DMS79 (cell line): ENCODE measurements at places on chromosomes 6 and 20.

DNA sequence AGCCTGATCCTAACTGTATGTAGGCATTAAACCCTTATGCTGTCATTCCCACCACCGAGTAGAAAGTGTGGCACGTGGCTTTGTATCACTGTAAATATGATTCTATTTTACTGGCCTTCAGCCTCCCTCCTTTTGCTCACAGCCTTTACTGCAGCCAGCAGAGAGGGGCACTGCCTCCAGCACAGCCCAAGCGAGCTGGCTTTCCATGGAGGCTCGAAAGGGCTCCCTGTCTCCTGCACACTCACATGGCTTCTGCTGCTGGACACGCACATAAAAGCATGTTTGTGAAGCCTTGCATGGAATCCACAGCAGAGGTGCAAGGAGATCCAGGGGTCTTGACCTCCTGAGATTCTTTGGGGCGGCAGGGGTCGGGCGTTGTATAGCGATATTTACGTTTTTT is 51.3 kb downstream of the RNASET2 start:
- DNase-seq = no peak

- no peak for DNase-seq
Measured at GRCh38 chr20:48056218-48056617, 270.9 kb upstream of the SULF2 start.

- no peak for DNase-seq
Measured at GRCh38 chr6:18395177-18395855, 8.2 kb downstream of the RNF144B start.

DNA sequence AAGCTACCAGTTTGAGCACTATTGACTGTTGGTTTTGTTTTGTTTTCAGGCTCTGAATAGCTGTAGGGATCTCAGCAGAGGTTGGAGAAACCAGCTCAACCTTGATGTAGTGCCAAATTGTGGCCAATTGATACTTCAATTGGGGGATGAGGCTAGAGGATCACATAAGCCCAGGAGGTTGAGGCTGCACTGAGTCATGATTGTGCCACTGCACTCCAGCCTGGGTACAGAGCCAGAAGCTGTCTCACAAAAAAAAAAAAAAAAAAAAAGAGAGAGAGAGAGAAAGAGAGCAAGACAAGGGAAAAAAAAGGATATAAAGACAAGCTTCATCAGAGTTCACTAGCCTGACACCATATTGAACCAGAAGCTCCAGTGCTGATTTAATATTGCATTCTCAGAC is 702.1 kb downstream of the FRK start:
- no peak for DNase-seq

- no peak for DNase-seq
Measured at GRCh38 chr20:60233018-60233630, 274.9 kb downstream of the CDH26 start.

GRCh38 chr20:9573335-9574151 is 59.2 kb downstream of the LAMP5 start:
- no peak for DNase-seq

DNA sequence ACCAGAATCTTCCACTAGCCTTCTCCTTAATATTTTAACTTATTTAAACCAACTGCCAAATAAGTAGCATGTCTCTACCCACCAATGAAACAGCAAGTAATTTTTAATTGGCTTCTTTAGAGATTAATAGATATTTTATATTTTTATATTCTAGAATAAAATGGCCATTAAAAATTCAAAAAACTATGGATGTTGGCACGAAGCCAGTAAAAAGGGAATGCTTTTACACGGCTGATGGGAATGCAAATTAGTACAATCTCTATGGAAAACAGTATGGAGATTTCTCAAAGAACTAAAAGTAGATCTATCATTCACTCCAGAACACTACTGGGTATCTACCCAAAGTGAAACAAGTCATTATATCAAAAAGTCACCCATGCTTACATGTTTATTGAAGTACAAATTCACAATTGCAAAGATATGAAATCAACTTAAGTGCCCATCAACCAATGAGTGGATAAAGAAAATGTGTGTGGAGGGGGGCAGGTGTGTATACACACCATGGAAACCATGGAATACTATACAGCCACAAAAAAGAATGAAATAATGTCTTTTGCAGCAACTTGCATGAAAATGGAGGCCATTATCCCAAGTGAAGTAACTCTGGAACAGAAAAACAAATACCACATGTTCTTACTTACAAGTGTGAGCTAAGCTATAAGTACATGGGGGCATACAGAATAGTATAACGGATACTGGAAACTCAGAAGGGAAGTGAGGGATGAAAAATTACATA is 15.1 kb downstream of the SHPRH start:
- no peak for DNase-seq

DNA sequence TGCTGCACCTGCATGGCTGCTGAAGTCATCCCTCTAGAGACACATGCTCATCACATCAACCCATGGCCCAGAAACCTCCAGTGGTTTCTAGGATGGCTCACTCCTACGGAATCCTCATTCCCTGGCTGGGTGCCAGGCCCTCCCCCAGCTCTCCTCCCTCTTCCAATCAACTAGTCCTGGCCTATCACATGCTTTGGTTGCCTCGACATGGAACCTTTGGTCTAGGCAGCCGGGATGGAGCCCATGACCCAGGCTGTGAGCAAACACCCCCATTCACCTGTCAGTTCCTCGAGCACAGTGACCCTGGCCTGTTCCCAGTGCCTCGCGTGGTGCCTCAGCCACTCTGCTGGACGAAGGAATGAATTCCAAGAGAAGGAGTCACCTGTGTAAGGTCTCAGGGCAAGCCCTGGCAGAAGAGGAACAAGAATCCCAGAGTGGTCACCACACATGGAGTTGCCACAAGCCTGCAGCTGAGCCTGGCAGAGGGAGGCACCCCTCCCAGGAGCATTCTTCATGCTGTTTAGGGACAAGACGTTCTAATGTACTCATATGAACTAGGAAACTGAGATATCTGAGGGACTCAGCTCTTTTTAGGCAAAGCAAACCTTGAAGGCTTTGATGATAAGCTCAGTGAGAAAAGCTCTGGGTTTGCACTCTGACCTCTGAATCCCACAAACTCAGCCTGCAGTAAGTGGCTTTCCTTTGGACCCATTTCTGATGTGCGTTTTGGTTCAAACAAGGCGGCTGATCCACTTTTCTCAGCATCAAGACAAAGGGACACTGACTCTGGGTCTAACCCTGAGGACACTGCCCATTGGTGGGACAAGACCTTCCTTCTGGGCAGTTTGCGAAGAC is 40.2 kb downstream of the PPP1R3G start:
- no peak for DNase-seq

DNA sequence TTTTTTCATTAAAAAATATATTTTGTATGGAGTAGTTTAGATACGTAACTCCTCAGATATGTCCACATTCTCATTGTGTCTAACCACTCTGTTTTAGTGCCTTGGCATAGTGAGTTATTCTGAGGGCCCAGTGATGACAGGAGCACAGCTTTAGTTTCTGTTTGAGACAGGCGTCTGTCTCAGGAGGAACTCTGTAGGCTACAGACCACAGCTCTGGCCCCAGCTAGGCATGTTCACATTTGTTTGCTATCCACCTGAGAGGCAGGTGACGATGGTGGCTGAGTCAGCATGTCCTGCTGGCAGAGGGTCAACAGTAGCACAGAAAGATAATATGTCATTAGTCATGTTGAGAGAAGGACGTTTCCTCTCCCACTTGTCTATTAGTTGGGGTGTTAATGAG is 16.3 kb downstream of the LRRC1 start:
- peak; percentile 85 for DNase-seq

GRCh38 chr20:56181583-56181982 is 66.9 kb upstream of the MC3R start:
- no peak for DNase-seq

- no peak for DNase-seq
Measured at GRCh38 chr20:8443464-8444072, 311.5 kb downstream of the PLCB1 start.

DNA sequence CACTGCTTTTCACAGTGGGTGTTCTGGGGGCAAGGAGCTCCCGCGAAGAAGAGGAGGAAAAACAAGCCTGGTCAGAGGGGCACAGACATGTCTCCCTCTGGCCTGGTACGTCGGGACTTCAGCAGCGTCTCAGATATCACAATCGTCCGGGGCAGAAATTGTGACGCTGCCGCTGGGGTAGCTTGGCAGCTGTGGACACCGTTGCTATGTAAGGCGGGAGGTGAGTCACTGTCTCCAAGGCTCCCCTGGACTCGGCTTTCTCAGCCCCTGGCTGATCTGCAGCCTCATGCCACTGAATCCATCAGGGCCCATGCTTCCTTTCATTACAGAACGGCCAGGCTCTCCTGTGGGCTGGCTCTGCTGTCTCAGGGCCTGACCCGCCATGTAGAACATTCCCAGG is 98.7 kb downstream of the SULF2 start:
- no peak for DNase-seq

- DNase-seq = no peak
Measured at GRCh38 chr6:94813806-94814205, 763.5 kb upstream of the MANEA start.

- DNase-seq = no peak
Measured at GRCh38 chr20:51271931-51272330, 249.0 kb upstream of the KCNG1 start.
